ENCODE measurements at places on chromosomes 5 and 9.
A peak's percentile ranks its signal among the peaks of the same experiment; 100 is the strongest.

- DNase-seq, result no peak
Measured at GRCh38 chr5:91269198-91269597, 113.9 kb downstream of the ARRDC3 start.

DNA sequence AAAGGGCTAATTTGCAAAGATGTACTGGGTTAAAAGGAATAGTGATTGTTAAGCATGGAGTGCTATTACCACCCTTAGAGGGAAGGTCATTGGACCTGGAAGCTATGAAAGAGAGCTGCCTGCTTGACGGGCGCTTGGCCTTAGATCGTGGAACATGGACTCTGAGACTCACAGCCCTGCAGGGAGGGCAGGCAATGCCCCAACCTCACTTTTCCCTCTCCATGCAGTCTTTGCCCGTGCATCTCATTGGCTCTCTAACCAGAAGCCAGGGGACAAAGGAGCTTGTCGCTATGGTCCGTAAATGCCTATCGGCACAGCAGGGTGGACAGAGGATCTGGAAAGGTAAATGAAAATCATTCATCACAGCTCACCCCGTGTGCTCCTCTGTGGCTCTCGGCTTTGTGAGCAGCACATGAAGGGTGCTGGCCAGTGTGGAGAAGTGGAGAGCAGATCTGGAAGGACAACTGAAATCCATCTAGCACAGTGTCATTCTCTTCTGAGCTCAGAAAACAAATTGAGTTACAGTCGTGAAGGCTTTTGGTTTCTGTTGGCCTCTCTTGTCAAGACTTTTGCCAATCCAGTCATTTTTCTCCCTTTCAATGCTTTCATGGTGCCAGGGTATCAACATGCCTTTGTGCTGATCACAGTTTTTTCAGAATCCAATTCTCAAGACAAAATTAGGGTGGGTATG, 186.2 kb downstream of the SNX18 start:
- no peak for DNase-seq

GRCh38 chr5:156359476-156359875, 32.5 kb downstream of the SGCD start:
- DNase-seq, result peak; percentile 62

DNA sequence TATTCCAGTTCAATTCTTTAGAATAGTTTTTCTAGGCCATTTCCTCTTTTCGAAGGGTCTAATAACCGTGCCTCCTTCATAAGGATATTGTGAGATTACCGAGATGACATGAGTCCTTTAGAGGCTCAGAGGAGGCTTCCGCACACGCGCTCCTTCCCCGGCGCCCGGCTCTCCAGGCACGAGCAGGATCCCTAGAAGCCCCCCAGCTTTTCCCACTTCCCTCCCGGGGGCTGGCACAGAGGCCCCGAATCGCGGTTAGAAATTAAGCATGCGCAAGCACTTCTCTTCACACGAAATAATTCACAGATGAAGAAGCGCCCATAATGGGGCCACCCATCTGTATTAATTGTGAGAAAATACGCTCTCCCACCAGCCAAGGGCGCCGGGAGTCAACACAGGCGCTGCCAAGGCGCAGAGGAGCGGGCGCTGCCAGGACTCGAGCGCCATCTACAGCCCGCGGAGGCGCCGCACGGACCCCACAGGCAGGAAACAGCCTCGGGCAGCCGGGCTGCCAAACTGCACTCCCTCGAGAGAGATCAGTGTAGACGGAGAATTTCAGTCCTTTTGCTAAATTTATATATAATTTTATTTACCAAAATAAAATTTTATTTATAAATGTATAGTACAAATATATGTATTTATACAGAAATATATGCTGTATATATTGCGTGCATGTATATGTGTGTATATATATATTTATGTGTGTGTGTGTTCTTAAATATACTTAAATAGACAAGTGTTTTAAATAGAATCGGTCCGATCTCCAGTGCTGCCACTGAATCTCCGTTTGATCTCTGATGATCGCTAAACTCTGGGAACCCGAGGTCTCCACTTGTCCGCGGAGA, 258.1 kb upstream of the NFIL3 start:
- DNase-seq, result peak; percentile 6

DNA sequence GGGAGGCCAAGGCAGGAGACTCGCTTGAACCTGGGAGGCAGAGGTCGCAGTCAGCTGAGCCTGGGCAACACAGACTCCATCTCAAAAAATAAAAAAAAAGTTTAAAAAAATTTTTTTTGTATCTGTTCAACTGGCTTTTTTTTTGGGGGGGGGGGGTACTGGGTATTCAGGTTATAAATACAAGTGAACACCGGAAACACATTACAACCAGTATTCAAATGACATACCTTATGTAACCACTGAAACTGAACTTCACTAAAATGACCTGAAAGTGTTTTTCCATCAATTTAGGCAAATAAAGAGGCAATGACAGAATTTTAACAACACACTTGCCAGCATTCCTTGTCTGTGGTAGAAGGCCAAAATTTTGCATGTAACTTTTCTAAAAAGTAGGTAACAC, 33.5 kb downstream of the STRBP start:
- no peak for DNase-seq

- DNase-seq, result no peak
Measured at GRCh38 chr9:70465904-70466303, 51.4 kb upstream of the KLF9 start.

GRCh38 chr9:110156902-110157301, 51.1 kb downstream of the C9orf152 start:
- no peak for DNase-seq

DNA sequence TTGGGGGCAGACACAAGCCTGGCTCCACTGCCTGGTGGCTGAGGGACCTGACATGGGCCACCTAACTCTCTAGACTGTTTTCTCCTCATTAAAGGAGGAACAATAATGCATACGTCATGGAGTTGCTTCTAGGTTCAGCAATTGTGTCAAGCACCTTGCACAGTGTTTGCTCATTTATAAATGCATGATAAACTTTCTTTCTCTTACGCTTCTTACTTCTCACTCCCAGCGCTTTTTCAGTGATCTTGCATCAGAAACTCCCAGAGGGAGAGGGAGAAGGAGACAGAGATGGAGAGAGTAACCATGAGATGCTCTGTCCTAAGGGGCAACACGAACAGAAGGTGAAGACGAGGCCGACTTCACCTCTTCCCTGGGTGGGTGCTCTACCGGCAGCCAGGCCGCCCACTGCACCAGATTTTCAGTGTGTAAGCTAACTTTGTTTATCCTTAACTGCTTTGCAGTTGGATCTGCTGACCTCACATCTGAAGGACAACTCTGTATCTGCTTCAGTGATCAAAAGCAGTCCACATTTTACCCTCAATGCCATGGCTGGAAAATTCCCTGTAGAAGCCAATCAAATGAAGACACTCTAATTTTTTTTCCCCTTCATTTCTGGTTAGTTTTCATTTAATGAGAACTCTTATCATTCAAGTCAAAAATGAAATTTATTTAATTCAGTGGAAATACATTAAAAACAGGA, 35.3 kb downstream of the MED27 start:
- no peak for DNase-seq

GRCh38 chr5:1915316-1915715, 32.6 kb upstream of the IRX4 start:
- DNase-seq, result no peak

DNA sequence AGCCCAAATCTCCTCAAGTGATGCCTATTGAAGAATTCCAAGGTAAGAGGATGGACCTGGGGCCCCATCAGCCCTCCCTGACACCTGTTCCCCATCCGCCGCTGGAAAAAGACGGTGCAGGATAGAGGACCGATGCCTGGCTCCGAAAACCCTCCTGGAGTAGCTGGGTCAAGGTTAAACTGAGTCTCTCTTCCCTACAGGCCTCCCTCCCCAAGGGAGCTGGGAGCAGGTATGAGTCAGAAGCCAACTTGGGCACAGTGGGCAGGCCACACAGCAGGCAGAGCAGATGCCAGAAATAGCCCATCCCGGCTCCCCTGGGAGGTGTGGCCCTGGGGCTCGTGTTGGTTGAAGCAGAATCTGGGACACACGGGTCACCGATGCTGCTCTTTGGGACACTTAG, 75.6 kb downstream of the NTNG2 start:
- DNase-seq, result no peak

- DNase-seq, result no peak
Measured at GRCh38 chr9:93265972-93266371, 82.0 kb downstream of the WNK2 start.

DNA sequence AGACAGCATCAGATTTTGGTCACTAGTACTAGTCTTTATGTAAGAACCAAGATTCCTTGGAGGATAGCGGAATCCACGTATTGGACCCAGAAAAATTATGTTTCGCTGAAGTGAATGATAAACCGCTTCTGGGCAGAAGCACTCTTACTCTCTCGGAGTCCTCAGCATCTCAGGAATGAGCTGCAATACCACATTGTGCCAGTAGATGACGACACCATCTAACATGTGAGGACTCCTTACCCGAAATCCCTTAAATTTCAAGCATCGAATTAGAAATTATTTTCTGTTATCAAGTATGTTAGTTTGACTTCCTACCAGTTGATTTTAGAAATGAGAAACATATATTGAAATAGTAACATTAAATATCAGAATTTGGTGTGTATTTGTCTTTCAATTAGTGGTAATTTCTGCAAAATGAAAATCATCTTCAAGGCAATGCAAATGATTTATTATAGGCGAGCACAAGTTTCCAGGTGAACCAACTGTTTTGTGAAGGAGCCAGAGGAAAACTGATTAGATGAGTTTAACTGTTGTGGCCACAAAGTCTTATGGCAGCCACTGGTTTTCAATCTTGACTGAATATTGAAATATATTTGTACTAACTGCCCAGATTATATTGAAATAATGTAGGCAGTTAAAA, 66.0 kb upstream of the CAMK4 start:
- peak; percentile 53 for DNase-seq

DNA sequence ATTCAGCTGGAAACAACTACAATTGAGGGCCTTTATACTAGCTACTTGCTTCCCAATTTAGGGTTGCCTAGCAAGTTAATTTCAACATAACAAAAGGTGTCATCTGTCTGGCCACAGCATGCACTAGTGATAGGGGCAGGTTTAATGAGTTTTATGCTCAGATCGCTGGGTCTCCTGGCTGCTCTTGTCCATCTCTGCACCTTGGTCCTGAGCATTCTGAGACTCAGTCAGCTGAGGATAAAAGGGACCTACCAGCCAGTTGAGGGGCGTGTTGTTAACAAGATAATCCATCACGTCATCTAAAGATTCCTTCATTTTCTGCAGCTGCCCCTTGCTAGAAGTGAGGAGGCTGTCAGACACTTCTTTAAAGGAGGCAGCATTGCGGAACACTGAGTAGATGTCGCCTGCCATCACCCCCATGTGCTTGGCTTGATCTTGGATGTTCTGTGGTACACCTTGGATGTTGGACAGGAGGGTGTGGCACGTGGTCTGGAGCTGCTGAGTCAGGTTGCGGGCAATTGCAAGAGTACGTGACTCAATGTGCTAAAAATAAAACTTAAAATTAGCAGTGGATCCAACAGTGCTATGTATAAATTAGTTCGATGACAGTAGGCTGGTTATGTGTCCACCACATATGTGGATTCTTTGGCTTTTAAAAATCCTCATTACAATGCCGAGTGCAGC, 11.0 kb downstream of the PLIN2 start:
- DNase-seq, result no peak

DNA sequence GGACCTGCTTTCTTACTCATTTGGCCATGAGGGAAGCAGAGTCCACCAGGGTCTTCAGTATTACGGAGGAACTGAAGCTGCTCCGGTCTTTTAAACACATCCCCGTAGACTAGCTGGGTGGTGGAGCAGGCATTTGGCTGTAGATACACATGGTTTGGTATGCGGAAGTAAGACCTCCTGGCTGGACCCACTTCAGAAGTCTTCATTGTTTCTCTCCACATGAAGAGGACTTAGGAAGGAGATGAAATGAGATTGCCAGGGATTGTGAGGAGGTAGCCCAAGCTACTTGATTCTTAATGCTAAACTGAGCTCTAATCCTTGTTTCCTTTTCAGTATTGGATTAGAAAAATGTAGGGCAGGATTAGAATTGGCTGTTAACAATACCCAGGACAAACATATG, 32.9 kb downstream of the STXBP1 start:
- no peak for DNase-seq

- DNase-seq, result no peak
Measured at GRCh38 chr9:76020652-76021051, 130.2 kb downstream of the PCSK5 start.

DNA sequence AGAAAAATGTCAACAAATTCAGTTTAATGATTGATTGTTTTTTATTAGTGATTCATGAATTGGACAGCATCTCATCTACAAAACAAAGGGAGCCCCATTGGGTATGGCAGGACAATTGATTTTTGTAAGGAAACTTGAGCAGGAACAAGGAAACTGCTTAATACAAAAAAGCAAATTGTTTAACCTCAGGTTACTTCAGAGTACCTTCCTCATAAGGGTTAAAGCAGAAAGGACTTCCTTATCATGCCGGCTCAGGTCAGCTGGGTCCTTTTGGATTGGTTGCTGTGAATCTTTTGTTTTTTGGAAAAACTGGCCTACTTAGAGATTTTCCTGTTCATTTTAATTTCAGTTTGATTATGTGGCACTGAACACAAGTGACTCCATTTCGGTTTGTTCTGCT, 211.8 kb downstream of the ARRDC3 start:
- no peak for DNase-seq

- no peak for DNase-seq
Measured at GRCh38 chr5:159782197-159782994, 133.9 kb upstream of the ADRA1B start.

- no peak for DNase-seq
Measured at GRCh38 chr5:1288439-1289335, 6.2 kb downstream of the TERT start.

GRCh38 chr5:173953528-173954090, 35.4 kb upstream of the C5orf47 start:
- peak; percentile 43 for DNase-seq

DNA sequence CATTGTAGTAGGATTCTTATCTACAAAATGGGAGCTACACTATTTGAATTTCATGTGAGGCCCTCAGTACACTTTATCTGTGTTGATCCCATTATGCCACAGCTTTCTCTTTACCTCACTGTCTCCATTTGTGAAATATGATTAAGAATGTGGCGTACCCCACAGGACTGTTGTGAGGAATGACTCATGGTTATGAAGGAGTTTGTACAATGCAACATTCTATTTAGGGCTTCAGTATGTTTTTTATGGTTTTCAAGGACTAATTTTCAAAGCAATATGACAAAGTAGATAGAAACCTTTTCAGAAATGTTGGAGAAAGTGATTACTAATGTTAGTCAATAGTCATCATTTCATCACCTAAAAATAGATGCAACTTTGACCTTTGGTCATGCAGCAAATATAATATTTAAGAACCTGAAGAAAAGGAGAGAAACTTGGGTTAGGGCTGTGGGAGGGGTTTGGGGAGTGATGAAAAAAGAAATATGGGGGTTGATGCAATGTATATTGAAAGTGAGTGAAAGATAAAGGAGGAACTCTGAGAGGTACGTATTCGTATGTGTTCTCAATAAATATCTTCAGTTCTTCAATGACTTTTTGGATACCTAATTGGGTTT, 53.7 kb upstream of the PIP5K1B start:
- DNase-seq, result no peak

Data from AG04450 (cell line).